ENCODE measurements at places on chromosomes 4 and X. TPM values are rescaled to one million over a fixed set of nuclear protein-coding genes. Genes with fewer than 3 reads are reported as not detected.

HTN3 gene
- not detected for total RNA-seq

PPP1R3F gene
- total RNA-seq: 20.4 TPM

KLKB1 gene
- not detected for total RNA-seq

MSX1 gene
- not detected for total RNA-seq

GSX2 gene
- not detected for total RNA-seq

MAGEA4 gene
- total RNA-seq: not detected

FAM199X gene
- 16.3 TPM for total RNA-seq

SASH3 gene
- total RNA-seq: 3.1 TPM

PCSK1N gene
- total RNA-seq: 1.3 TPM

WDFY3 gene
- total RNA-seq: 131 TPM

DNA sequence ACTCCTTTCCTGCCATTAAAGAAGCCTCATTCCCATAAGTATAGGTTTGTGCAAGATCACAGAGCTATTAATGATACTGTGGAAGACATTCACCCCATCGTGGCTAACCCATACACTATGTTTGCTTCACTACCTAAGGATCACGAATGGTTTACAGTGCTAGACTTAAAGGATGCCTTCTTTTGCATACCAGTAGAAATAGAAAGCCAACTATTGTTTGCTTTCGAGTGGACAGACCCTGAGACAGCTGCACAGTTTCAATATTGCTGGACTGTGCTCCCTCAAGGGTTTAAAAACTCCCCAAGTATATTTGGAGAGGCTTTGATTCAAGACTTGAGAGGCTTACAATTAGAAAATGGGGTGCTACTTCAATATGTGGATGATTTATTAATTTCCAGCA, 16.0 kb upstream of the PAPSS1 start:
- DNase-seq: no peak

DNA sequence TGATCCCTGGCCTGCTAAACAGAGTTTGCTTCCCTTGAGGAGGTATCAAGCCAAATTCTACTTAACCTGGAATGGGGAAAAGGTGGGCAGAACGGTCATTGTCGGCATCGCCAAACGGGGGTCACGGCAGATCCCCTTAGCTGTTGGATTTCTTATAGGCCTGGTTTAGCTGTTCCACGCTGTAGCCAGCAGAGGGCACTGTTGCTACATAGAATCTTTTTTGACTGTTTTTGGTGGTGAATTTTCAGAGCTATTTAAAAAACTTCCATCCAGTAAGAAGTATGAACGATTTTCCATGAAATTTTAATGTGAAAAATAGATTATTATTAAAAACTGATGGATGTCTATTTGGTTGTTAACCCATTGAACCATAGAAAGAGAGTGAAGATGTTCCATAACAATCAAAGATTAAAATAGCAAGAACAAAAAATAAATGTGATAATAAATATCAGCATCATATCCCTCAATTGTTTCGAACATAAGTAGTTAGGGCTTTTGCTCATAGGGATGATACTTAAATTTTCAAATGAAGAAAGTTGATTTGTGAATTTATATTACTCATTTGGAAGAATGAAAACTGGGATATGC, 56.6 kb downstream of the LINC00632 start:
- peak; percentile 81 for DNase-seq

- no peak for DNase-seq
Measured at GRCh38 chr4:15868826-15869413, 69.6 kb downstream of the FGFBP1 start.

GRCh38 chr4:144564358-144564757, 81.6 kb upstream of the HHIP start:
- no peak for DNase-seq

GRCh38 chr4:145279122-145279960, 99.0 kb upstream of the OTUD4 start:
- DNase-seq: peak; percentile 70

DNA sequence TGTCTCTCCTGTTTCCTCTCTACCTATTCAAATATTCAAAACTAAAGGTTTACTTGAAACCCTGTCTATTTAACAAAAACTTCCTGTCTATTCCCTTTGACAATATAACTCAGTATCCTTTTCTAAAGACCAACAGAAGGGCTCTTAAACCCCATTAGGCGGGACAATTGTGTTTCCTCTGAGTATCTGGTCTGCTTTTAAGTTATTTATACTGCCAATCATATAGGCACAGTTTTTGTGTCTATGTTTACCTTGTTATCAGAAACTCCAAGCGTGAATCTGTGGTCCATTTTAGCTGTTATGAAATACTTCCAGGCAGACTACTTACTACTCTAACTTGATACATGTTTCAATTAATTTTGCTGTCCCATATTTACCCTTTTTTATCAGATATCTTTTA, 350.0 kb upstream of the CTSO start:
- DNase-seq: no peak

DNA sequence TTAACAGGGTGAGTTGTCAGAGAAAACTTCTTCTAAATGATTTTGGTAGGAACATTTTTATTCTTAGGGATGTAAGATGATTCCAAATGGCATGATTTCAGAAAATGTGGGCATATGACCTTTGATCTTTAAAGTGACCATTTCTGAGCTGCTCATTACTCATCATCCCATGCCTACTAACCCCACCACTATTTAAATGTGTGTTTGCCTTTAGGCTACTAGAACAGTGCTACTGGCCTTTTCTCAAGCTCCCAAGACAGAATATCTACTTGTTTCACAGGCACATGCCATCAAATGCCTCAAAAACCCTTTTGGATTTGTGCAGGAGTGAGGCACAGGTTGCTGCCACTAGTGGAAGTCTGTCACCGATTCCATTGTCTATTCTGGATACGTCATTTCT, 428.2 kb downstream of the ADAM29 start:
- DNase-seq: no peak

GRCh38 chr4:184846531-184846930, 20.8 kb upstream of the ACSL1 start:
- no peak for DNase-seq

DNA sequence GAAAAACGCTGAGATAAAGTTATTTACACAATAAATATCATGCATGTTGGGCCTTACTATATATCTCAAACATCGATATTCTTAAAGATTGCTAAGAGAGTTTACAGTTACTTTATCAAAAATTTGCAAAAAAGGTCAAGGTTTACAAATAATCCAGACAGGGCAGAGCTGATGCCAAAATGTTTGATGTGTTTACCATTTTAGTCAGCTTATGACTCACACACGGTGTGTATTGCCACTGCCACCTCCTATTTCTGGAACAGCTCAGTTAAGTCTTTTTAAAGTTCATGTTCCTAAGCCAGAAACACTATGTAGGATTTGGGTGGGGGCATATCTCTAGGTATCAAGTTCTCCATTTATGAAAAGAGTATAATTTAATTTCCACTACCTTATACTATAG, 580.6 kb downstream of the INPP4B start:
- DNase-seq: no peak

GRCh38 chrX:149962859-149963757, 24.8 kb upstream of the EOLA2 start:
- DNase-seq: peak; percentile 82

DNA sequence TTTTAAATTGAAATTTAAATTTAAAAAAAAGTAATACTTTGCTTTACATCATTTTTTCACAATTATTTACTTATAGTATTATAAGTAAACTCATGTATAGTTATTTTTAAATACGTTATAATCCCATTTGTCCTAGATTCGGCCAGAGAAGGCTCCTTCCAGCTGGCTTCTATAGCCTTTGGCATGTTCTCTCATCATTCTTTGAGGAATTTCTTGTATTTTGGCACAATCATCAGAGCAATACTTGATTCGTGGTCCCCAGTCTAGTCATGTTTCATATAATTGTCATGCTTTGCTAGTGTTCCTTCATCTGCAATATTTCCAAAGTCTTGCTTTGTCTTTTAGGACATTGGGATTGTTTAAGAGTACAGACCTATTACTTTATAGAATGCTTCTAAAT, 1037.9 kb upstream of the AGA start:
- DNase-seq: no peak

- no peak for DNase-seq
Measured at GRCh38 chrX:45598861-45599260, 398.2 kb upstream of the DIPK2B start.

- DNase-seq: no peak
Measured at GRCh38 chrX:110180928-110181310, 137.0 kb downstream of the AMMECR1 start.

DNA sequence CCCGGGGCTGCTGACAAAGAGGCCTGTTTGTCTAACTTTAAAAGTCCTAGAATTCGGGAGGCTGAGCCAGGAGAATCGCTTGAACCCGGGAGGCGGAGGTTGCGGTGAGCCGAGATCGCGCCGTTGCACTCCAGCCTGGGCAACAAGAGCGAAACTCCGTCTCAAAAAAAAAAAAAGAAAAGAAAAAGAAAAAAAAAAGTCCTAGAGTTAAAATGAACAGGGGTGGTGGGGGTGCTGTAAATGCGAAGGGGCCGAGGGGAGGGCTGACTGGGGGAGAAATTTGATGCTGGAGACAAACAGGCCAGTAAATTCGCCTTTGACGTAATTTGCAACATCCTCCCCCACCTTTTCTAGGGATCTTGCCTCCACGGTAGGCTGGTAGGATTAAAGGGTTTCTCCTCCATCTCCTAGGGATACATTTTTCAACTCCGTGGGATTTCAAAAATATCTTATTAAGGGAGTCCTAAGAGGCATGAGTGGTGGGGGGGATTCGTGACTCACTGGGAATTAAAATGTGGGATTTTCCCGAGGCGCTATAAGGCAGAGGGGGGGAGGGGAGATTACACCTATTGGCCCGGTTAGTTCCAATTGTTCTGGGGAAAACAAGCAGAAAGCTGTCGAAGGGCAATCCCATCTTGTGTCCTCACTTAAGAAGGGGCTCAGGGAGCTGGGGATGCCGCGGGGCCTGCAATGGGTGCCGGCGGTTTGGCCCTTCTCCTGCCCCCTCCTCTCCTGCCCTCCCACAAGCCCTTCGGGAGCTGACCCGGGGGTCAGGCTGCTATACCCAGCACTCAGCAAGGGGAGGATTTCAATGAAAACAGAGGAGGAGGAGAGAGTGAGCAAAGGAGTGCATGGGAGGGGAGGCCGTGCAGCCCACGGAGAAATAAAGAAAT, 3.0 kb upstream of the BCOR start:
- no peak for DNase-seq

GRCh38 chr4:47704693-47705325, 133.1 kb downstream of the CORIN start:
- DNase-seq: peak; percentile 78

GRCh38 chr4:24963277-24963676, 50.4 kb upstream of the CCDC149 start:
- no peak for DNase-seq

DNA sequence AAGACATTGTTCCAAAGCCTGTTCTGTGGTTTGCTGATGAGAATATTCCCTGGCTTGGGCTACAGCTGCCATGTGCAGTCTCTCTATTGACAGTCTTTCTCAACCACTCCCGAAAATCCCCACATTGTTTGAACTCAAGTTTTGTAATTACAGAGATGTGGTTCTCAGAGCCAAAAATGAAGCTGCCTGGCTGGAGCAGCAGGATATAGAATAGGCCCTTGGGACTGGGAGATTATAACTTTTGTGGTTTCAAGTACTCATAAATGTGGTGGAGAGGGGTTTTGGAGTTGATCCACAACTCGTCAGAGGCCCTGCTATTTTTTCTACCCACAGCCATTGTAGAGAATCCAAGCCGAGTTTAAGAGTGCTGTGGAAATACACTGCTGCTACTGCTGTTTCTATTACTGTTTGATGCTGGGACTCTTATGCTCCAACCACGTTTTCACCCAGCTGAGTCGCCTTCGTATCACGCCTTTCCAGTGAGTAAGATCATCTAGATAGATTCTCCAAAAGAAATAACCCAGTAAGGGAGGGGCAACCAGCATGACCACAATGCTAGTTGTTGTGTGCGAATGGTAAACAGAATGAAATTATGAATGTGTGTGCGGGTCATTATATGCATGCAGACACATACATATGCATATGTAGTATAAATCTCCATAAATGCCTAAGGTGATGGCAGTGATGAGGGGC, 57.1 kb upstream of the ATXN3L start:
- no peak for DNase-seq

GRCh38 chrX:43882294-43882681, at the start of gene MAOB:
TSS of gene MAOB (minus strand) at chrX:43882450. CDS start at chrX:43882299, 151 bp downstream.
- DNase-seq: peak; percentile 37

- DNase-seq: no peak
Measured at GRCh38 chr4:153393397-153393796, 48.9 kb downstream of the MND1 start.

GRCh38 chr4:101304916-101305315, 42.4 kb downstream of the PPP3CA start:
- peak; percentile 26 for DNase-seq

GRCh38 chr4:165580351-165580905, 201.6 kb downstream of the CPE start:
- DNase-seq: no peak

DNA sequence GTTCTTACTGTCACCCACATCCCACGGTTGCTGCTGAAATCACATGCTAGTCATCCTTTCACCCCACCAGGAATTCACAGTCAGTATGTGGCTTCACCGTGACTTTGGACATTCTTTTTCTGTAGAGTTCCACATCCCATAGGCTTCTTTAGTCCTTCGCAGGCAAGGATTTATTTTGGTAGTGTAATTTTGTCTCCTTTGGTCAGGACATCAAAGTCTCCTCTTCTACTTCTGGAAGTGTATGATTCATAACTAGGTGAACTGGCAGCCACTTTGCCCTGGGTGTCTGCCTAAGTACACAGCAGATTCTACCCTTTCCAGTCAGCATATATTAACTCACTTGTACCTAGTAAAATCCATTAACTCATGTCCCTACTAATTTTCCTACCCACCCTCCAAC, 38.3 kb upstream of the MMAA start:
- no peak for DNase-seq

- DNase-seq: no peak
Measured at GRCh38 chr4:47703956-47704355, 133.9 kb downstream of the CORIN start.

- peak; percentile 73 for DNase-seq
Measured at GRCh38 chrX:12901486-12901885, 4.9 kb upstream of the TLR8 start.

DNA sequence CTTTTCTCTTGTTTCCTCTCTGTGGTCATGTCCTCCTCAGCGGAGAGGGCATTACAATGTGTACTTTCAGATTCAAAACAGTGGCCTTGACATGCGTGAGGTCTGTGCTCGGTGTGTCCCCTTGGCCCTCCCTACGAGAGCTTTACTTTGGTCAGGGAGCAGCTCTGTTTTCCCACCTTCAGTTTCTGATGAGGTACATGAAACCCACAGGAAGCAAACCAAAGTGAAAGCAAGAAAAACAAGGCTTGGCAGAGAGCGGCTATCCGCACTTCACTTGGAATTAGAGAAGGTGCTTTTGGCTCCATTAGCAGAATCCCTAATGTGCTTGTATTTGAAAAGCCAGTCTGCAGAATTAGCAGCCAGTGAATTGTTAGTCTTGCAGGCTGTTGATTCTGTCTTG, 19.5 kb upstream of the BOD1L1 start:
- no peak for DNase-seq

- DNase-seq: no peak
Measured at GRCh38 chr4:19580095-19580494, 671.6 kb upstream of the SLIT2 start.
